ENCODE measurements at places on chromosomes 5 and 9.

GRCh38 chr5:111308951-111309350, 84.8 kb downstream of the CAMK4 start:
- DNase-seq, result no peak

GRCh38 chr9:33661176-33661575, 134.2 kb upstream of the PRSS3 start:
- DNase-seq, result no peak

DNA sequence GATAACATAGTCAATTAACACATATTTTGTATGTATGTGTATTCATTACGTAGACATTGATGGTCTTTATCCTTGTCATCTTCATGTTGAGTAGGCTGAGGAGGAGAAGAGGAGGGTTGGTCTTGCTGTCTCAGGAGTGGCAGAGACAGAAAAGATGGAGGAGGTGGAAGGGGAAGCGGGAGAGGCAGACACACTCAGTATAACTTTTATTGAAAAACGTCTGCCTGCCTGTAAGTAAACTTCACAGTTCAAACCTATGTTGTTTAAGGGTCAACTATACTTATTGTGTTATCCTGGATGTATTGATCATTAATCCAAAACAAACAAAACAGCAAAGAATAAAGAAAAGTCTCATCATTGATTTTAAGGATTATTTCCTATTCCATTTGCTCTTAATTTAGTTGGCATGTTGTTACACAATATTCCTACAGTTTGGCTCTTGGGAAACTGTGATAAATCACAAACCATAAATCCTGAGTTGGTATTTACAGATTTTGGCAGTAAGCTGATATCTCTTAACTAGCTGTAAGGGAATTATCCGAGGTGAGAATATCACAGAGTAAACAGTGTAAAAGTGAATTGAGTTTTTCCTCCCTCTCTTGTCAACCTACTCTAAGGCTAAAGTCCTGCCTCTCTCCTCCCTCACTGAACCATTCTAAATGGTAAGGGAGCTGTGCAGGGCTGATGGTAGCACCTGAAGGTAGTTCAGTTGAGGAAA, 487.2 kb downstream of the SPATA31D1 start:
- no peak for DNase-seq

GRCh38 chr5:101991486-101991885, 304.6 kb downstream of the SLCO4C1 start:
- no peak for DNase-seq

- DNase-seq, result no peak
Measured at GRCh38 chr9:121999556-121999955, 93.6 kb downstream of the TTLL11 start.

- DNase-seq, result no peak
Measured at GRCh38 chr5:53219610-53220009, 110.1 kb upstream of the MOCS2 start.

GRCh38 chr9:116701940-116702642, 15.0 kb downstream of the TRIM32 start:
- DNase-seq, result no peak

- no peak for DNase-seq
Measured at GRCh38 chr9:115063058-115063845, 54.7 kb downstream of the TNC start.

All from stimulated activated CD8-positive, alpha-beta memory T cell treated with anti-CD3 and anti-CD28 coated beads, Interleukin-2, amount 100 ng/mL, for 1 hour (primary cell).